ENCODE measurements at places on chromosomes 12 and 14. TPM values are rescaled to one million over a fixed set of nuclear protein-coding genes. Genes with fewer than 3 reads are reported as not detected.

Gene SPTB
- total RNA-seq = 0.05 TPM

Gene DCAF4
- 17.6 TPM for total RNA-seq

Gene NPFF
- total RNA-seq = not detected

DNA sequence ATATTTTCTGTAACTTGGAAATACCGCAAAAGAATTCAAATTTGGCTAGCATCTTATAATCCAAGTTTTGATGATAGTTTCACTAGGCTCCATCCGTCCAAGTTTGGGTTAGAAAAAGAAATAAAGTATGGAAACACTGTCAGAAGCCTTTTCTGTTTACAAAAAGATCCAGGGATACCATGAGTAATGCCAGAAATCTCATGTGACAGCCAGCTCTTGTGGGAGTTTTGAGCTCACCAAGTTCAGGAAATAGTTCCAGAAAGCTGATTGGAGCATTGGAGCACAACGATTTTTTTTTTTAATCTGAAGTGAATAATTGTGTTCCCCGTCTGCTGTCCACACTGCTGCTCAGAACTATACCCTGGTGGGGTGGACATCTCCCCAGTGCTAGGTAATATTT, 229.7 kb upstream of the NPAS3 start:
- no peaks in the 10 kb centered on the region for H3K4me1 ChIP-seq
- no peak overlapping the region for H3K27ac ChIP-seq
- no peak overlapping the region for H3K4me3 ChIP-seq
- H3K27me3 ChIP-seq = no peaks in the 10 kb centered on the region
- no peak for DNase-seq
- no peaks in the 10 kb centered on the region for H3K36me3 ChIP-seq

Gene CLEC12A
- total RNA-seq = 0.30 TPM

GRCh38 chr12:57104292-57104910, 6.8 kb downstream of the STAT6 start:
- H3K27me3 ChIP-seq = no peaks in the 10 kb centered on the region
- H3K4me1 ChIP-seq = peaks cover 21% of the 10 kb centered on the region
- DNase-seq = no peak
- peaks cover 83% of the 10 kb centered on the region for H3K36me3 ChIP-seq
- no peak overlapping the region for H3K27ac ChIP-seq

GRCh38 chr12:124621296-124621660, 53.9 kb upstream of the NCOR2 start:
- peaks cover 10% of the 10 kb centered on the region for H3K27me3 ChIP-seq
- H3K27ac ChIP-seq = no peak overlapping the region
- no peak for DNase-seq
- no peaks in the 10 kb centered on the region for H3K4me1 ChIP-seq
- no peaks in the 10 kb centered on the region for H3K36me3 ChIP-seq
